ENCODE measurements at places on chromosomes 2 and 18.

DNA sequence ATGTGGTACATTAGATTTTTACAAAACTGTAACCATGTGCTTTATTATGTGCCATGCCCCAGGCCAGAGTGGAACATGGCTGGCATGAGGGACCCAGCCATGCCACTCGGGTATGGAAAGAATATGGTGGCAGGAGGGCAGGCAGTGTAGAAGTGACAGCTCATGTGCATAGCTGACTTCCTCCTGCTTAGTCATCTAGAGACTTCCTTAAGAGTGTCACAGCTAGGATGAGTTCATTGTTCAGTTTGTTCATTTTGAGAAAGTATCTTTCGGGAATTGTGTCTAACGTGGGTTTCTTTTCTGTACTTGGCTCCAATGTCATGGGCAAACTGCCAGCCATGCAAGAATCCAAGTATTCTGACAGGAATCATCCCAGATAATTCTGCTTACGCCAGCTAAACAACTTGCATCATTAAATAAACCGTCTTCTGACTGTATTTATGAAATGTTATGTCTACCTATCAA, 94.3 kb upstream of the ITGB6 start:
- DNase-seq, result no peak

GRCh38 chr2:238403632-238404405, 22.9 kb upstream of the ASB1 start:
- no peak for DNase-seq

- DNase-seq, result no peak
These were observed 167.5 kb upstream of the ZFP36L2 start for GRCh38 chr2:43393918-43394317.

DNA sequence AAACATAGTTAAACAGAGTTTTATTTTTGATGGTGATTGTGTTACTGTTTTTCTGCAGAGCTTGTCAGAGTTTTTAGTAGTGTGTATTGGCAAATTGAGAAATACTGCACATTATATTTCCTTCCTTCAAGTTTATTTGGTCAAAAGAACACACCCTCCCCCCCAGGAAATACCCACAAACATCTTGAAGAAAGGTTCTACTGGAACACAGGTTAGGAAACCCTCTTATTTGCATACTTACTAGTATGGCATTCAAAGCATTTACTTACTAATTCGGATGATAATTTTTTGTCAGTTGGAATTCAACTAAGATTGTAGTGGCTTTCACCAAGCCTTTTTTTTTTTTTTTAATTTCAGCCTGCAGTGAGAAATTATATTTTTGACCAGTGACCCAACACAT, 9.1 kb downstream of the CAB39 start:
- DNase-seq, result no peak

- no peak for DNase-seq
These were observed 51.4 kb downstream of the PAX8 start for GRCh38 chr2:113227290-113227689.

DNA sequence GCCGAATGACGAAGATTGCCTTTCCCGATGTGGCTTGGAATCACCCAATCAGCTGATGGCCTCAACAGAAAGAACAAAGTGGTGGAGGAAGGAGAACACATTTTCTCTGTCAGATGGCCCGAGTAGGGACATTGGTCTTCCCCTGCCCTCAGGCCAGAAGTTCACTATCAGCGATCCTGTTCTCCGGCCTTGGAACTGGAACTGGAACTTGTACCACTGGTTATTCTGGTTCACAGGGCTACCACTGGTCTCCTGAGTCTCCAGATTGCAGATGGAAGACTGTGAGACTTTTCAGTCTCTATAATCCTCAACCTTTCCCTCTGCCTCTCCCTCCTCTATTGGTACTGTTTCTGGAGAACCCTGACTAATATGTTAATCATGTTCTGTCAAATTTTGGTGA, 180.4 kb downstream of the ANKRD30B start:
- no peak for DNase-seq

- DNase-seq, result peak; percentile 20
These were observed 60.1 kb downstream of the LIMS1 start for GRCh38 chr2:108594132-108594981.

DNA sequence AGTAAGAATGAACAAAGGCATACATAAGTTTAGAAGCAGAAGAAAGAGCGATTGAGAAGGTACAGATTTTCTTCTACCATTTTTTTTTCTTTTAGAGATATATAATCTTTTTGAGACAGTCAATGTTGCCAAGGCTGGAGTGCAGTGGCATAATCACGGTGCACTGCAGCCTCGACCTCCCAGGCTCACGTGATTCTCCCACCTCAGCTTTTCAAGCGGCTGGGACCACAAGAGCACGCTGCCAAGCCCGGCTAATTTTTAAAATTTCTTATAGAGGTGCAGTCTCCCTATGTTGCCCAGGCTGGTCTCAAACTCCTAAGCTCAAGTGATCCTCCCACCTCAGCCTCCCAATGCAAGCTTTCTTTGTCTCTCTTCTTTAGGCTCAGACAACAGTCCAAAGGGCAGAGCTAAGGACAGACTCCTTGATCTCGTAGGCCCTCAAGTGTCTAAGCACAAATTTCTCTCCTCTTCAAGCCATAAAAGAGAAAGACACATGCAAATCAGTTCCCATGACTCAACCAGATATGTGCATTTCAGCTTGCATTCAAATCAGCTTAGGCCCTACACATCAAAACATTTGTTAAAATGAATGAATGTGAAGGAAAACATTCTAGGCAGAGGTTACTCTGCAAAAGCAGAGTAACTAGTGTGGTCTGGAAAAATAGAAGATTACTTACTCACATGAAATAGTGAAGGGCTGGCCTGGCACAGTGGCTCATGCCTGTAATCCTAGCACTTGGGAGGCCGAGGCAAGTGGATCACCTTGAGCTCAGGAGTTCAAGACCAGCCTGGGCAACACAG, 18.0 kb downstream of the ITSN2 start:
- no peak for DNase-seq

DNA sequence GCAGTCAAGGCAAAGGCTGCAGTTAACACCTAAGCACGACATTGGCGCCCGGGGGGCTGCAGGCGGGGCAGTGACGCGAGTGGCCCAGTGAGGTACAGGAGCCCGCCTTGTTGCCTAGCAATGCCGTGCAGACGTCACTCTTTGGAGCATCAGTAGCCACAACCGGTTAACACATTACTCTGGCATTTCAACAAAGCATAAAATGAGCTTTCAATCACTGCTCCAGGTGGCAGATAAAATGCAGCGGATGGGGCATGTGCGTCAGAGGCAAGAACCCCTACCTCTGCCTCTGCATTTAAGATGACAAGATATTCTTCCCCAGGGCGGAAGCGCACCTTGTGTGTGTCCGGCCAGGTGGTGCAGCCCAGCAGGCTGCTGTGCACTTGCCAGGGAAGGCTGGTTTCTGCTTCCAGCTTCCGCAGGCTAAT, 139.4 kb downstream of the MTCL1 start:
- no peak for DNase-seq

DNA sequence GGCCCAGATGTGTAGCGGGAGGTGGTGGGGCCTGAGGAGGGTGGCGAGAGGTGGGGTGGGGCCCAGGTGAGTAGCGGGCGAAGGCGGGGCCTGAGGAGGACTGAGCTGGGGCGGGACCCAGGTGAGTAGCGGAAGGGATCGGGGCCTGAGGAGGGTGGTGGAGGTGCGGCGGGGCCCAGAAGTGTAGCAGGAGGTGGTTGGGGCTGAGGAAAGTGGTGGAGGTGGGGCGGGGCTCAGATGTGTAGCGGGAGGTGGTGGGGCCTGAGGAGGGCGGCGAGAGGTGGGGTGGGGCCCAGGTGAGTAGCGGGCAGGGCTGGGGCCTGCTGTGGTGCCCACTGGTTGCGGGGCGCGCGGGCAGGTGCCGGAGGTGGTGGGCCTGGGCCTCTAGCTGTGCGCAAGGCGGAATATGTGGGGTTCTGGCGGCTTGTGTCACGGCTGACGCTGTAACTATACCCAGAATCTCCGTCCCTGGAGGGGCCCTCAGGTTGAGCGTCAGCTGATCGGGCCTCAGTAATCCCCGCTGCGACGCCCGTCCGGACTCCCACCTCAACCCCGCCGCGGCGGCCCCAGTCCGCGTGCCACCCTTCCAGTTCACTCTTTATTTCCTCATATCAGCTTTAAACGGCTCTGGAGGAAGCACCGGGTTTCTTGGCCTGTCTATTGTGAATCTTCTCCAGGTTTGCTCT, 866 bp upstream of the SF3B6 start:
- DNase-seq, result no peak

- DNase-seq, result peak; percentile 66
These were observed 84.0 kb upstream of the PELI1 start for GRCh38 chr2:64228126-64228678.

- DNase-seq, result no peak
These were observed 9.6 kb downstream of the ACKR3 start for GRCh38 chr2:236579048-236579745.

DNA sequence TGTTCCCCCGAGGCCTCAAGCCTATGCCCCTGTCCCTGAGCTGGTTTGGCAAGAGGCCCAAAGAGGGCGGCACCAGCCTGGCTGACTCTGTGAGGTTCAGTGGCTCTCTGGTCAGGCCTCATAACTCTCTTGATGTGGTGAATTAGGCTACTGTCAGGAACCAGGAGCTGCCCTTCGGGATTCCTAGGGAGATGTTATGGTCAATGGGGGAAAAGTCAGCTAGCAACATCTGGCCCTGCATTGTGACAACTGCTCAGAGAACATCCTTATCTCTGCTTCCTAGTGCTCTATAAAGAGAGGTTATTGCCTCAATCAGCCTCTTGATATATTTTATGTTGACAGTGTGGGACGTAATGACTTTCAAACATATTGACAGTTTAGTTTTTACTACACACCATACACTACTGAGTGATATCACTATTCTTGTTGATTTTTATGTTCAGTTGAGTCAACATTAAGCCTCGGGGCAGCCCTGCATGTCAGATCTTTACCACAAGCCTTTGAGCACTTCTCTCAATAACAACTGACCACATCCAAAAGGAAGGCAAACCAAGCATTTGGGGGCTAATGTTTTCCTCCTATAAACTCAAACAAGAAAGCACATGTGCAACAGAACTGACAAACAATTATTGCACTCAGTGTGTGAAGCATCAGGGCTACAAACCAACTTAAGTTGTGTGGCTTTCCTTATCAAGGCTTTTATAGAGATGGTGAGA, 448.3 kb upstream of the SLC14A2 start:
- DNase-seq, result no peak

GRCh38 chr2:130728549-130729316, at the start of gene GPR148:
Gene GPR148, plus strand, starts transcription at chr2:130729070. Its CDS starts 82 bp downstream, at chr2:130729152.
- no peak for DNase-seq

- DNase-seq, result no peak
These were observed 152.5 kb downstream of the NRP2 start for GRCh38 chr2:205834796-205835195.

GRCh38 chr2:54476852-54477251, 20.7 kb downstream of the SPTBN1 start:
- no peak for DNase-seq

- no peak for DNase-seq
These were observed 57.8 kb upstream of the SPP2 start for GRCh38 chr2:233992513-233993217.

DNA sequence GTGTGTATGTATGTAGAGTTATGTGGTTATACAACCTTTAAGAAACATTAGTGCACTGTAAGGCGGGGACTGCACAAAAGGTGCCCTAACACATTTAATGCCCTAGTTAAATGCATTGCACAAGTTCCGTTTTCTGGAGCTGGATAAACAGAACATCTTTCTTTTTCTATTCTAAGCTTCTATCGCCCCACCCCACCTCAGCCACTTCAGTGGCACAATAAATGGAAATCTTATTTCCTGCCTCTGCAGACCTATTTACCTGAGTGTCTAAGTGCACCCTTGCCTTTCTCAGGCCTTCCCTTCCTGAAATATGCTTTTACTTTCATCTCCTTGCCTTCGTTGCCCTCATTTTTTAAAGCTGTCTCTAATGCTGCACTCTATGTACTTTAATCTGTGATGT, 123.5 kb downstream of the TANC1 start:
- DNase-seq, result peak; percentile 25

DNA sequence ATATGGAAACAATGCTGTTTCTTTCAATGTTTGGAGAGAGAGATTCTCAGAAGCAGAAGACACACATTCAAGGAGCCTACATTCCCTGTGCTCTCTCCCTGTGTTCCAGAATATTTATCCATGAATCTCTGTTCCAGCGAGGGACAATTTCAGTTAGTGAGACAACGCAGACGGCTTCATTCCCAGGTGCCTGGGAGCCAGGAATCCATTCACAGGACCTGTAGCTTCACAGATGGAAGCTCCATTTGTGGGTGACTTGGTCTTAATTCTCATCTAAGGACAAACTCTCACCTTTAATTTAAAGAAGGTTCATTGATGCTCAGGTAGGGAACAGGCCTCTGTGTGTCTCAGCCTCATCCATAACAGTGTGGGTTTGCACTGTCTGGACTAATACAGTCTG, 1156.6 kb downstream of the RPIA start:
- DNase-seq, result no peak

GRCh38 chr2:180562378-180562777, 418.0 kb upstream of the UBE2E3 start:
- no peak for DNase-seq

DNA sequence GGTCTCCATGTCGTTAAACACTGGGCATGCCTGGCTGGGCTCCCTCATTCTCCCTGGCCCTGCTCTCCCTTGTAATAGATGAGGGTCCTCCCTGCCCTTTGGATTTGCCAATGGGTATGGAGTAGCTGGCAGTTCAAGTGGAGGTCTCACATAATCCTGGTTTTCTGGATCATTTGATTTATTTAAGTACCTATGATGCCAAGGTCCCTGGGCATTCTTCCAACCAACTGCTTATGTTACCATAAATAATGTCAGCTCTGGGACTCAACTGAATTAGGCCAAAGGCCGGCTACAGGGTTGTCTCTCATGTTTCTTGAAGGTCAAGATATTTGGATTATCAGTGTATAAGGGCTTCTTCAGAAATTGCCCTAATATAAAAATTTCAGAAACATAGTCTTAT, 104.9 kb upstream of the LYPD6 start:
- no peak for DNase-seq

All from CD4-positive, alpha-beta T cell treated with Interleukin-1 beta for 1 hour (primary cell).